Esophagus squamous epithelium (tissue), 5 donors: ENCODE measurements at places on chromosomes 5 and 9. TPM values are rescaled to one million over a fixed set of nuclear protein-coding genes. Genes with fewer than 3 reads are reported as not detected.

GRCh38 chr5:55711507-55712022, 559 bp downstream of the SLC38A9 start:
- peaks cover 15% of the 10 kb centered on the region for H3K36me3 ChIP-seq
- H3K27me3 ChIP-seq = no peaks in the 10 kb centered on the region
- peak overlapping the region; percentile 77 for H3K27ac ChIP-seq
- DNase-seq = no peak
- peak overlapping the region; percentile 57 for H3K4me3 ChIP-seq
- peaks cover 11% of the 10 kb centered on the region for H3K4me1 ChIP-seq

DNA sequence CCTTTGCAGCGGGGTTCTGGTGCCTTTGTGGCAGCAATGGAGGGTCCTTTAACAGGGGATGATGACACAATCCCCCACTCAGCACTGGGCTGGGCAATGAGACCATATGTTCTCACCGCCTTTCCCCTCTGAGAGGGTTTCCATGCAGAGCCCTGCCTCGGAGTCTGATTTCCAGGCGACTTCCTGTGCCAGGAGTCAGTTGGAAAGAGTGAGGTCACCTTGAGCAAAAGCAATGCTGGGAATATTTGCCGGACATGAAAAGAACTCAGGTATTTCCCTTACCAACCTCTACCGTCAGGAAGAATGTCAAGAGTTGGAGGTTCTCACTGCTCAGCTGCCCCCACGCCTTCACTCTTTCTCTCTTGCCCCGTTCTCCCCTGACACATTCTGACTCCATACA, 284.2 kb upstream of the IRX1 start:
- no peaks in the 10 kb centered on the region for H3K36me3 ChIP-seq
- peaks cover 7% of the 10 kb centered on the region for H3K4me1 ChIP-seq
- H3K27me3 ChIP-seq = no peaks in the 10 kb centered on the region
- H3K4me3 ChIP-seq = peak overlapping the region; percentile 32

GRCh38 chr5:148911386-148911785, 85.0 kb downstream of the ADRB2 start:
- H3K4me1 ChIP-seq = peaks cover 79% of the 10 kb centered on the region
- no peak for DNase-seq
- H3K4me3 ChIP-seq = no peak overlapping the region
- no peak overlapping the region for H3K27ac ChIP-seq

GRCh38 chr5:15501091-15501791, 1.3 kb downstream of the FBXL7 start:
- H3K36me3 ChIP-seq = no peaks in the 10 kb centered on the region
- peaks cover 43% of the 10 kb centered on the region for H3K4me1 ChIP-seq
- H3K27me3 ChIP-seq = no peaks in the 10 kb centered on the region

Gene SPIN1
- 56.5 TPM for total RNA-seq

Gene TMEM161B
- total RNA-seq = 11.9 TPM

Gene MYOZ3
- total RNA-seq = under 0.01 TPM
